Foreskin fibroblast (primary cell): ENCODE measurements at places on chromosomes 7 and 10.

DNA sequence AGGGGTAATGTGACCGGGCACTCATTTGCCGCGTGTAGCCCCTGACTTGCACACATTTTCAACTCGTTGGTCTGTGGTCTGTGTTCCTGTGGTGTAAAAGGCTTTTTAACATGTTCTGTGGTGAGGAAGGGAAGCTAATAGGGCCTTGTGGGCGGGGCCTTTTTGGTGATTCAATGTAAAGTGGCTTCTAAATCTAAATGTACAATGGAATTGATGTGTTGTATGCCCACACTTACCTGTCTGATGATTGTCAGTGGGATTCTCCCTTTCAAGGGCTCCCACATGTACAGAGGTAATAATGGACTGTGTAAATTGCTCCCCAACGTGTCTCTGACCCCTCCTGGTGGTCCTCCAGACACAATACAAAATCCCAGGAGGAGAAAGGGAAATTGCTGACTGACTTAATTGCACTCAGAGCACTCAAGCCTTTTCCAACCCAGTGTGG lies 43.1 kb upstream of the GATAD1 start:
- DNase-seq, result no peak

DNA sequence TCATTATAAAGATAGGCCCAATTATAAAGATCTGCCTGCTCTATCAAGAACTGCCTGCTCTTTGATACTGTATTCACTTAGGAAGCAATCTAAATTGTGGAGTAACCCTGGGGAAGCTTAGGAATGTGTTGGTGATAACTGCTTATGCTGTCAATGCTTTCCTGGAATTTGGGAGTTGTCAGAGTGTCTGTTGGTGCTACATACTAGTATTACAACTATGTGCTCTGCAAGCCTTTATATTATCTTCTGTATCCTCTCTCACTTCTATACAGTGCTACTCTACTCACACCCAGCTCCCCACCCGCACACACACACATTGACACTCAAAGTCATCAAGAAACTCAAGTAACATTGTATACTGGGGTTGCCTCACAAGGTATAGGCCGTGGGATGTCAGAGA lies 6.1 kb downstream of the ZNF277 start:
- peak; percentile 36 for DNase-seq

GRCh38 chr7:91267171-91267955 lies 3.1 kb downstream of the FZD1 start:
- no peak for DNase-seq

GRCh38 chr7:64871761-64872160 lies 31.3 kb upstream of the ZNF273 start:
- DNase-seq, result no peak

- DNase-seq, result no peak
Observed at GRCh38 chr10:34906067-34906965, 91.2 kb upstream of the PARD3 start.

DNA sequence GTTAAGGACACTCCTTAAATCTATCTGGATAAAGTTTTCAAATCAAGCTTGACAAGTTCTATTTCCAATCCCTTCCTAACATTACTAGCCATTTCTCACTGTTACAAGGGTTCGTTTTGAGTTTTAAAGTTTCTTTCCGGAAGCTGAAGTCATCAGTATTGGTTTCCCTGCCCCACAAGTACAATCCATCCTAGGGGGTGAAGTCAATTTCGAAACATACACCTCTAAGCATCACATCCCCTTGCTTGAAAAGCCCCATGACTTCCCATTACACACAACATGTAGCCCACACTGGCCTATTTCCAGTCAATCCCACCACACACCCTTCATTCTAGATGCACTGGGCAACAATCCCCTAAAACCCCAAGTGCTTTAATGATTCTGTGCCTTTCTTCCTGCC lies 13.0 kb downstream of the DPY19L1 start:
- DNase-seq, result no peak

GRCh38 chr7:6559896-6560295 lies 8.6 kb upstream of the GRID2IP start:
- DNase-seq, result no peak

- DNase-seq, result no peak
Observed at GRCh38 chr10:103545771-103546281, 52.3 kb downstream of the NEURL1 start.

- no peak for DNase-seq
Observed at GRCh38 chr7:28539289-28539981, 127.1 kb downstream of the CREB5 start.

DNA sequence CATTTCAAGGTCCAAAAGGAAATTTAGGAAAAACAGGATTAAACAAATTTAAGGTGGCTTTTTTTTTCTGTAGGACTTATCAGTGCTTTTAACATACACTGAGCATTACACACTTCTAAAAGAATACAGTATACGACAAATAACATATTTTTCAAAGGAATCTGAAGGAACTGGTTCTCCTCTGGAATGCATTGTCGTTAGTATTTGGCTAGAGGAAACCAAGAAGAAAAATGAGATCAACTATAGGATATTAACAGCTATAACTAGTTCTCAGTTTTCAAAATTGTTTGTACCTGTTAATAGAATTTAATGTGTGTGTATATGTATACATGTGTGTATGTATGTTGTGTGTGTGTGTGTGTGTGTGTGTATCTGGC lies 50.1 kb upstream of the ADAM12 start:
- DNase-seq, result no peak

GRCh38 chr10:30671026-30671616 lies 41.6 kb upstream of the LYZL2 start:
- peak; percentile 65 for DNase-seq

GRCh38 chr10:31962826-31963588 lies 34.4 kb upstream of the ARHGAP12 start:
- DNase-seq, result no peak

GRCh38 chr7:140304191-140304799 lies 94.0 kb downstream of the SLC37A3 start:
- peak; percentile 26 for DNase-seq

- DNase-seq, result no peak
Observed at GRCh38 chr7:116028787-116029186, 1.8 kb downstream of the TFEC start.

- DNase-seq, result no peak
Observed at GRCh38 chr7:24075426-24075810, 208.6 kb upstream of the NPY start.

- no peak for DNase-seq
Observed at GRCh38 chr10:77168161-77168560, 469.4 kb downstream of the KCNMA1 start.

GRCh38 chr10:116120688-116121455 lies 152.1 kb downstream of the GFRA1 start:
- no peak for DNase-seq

DNA sequence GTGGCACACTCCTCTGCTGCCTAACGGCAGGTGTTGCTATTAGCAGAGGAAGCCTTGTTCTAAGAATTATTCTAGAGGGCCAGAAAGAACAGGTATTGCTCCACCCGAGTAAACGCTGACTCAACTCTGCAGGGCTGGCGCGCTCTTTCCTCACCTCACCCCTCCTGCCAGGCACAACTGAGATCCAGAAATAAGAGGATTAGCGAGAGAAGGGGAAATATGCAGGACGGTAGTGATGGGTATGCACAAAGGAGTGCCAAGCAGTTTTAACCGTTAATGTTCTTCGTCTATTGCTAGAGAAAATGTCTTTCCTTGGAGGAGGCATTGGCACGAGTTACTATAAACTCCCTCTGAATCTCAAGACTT lies 369 bp upstream of the SCIN start:
- no peak for DNase-seq

- DNase-seq, result peak; percentile 53
Observed at GRCh38 chr7:134798155-134798554, 18.7 kb downstream of the CALD1 start.

DNA sequence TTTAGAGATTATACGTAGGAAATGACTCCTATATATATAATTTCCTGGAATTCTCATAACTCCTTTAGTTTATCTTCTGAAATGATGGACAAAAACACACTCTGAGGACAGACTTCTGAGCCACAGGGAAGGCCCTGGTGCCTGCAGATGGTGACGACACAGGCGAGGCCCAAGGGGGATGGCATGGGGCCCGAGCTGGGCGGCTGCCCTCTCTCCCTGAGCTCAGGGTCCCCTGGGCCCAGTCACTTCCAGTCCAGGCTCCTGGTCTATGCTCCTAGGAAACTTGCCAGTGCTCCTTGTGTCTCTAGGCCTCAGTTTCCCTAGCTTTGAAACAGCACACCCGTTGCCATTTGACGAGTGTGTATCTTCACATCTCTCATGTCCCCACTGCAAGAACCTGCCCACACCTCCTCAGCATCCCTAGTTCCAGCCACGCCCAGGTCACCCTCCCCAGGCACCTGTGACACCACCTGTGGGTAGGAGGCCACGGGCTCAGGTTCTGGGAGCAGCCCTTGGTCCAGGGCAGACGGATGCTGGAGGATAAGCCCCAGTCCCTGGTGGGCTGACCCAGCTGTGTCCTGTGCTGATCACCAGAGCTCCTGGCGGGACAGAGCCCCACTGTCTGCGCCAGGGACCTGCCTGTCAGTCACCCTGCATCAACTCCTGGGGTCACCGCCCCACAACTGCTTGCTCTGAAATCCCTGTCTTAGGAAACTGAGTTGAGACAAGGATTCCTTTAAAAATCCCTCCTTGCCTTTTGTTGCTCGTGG lies 23.4 kb upstream of the SHH start:
- no peak for DNase-seq
